Neural crest cell (in vitro differentiated cells): ENCODE measurements at places on chromosomes 7 and 10. TPM values are rescaled to one million over a fixed set of nuclear protein-coding genes. Genes with fewer than 3 reads are reported as not detected.

The THSD7A gene
- total RNA-seq = 4.8 and 5.5 TPM in 2 replicates

GRCh38 chr7:12729112-12729511 lies 41.7 kb downstream of the ARL4A start:
- DNase-seq = no peak

The FFAR4 gene
- 0.09 TPM in 1 of 2 replicates, not detected in the other for total RNA-seq

- no peak for DNase-seq
Measured at GRCh38 chr10:91007655-91008054, 86.8 kb upstream of the ANKRD1 start.

DNA sequence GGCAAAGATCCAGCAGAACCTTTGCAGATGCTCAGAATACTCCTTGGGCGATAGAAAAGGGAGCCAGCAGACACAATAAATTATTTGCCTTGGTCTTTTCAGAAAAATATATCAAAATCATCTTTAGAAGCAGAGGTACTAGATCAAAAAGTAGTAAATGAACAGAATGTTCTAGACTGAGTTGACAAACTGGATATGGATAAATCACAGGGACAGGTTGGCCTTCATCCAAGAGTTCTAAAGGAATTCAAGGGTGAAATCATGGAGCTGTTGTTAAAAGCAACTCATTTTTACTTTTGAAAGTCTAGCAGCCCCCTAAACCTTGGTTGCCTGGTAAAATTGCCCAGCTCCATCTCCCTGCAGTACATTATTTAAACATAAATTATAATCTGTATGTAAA lies 99.1 kb downstream of the PLCE1 start:
- DNase-seq = no peak

- DNase-seq = no peak
Measured at GRCh38 chr7:50768485-50769474, 13.9 kb downstream of the GRB10 start.

GRCh38 chr10:100413173-100413572 lies 49.6 kb upstream of the WNT8B start:
- no peak for DNase-seq

The TAF6 gene
- total RNA-seq = 82.0 and 88.9 TPM in 2 replicates

The ANXA8L1 gene
- total RNA-seq = not detected in 2 replicates

The CDNF gene
- 1.1 and 1.5 TPM in 2 replicates for total RNA-seq

The FKBP6 gene
- total RNA-seq = not detected in 2 replicates

The C10orf62 gene
- total RNA-seq = not detected in 2 replicates

The KLHDC10 gene
- 32.4 and 33.8 TPM in 2 replicates for total RNA-seq

DNA sequence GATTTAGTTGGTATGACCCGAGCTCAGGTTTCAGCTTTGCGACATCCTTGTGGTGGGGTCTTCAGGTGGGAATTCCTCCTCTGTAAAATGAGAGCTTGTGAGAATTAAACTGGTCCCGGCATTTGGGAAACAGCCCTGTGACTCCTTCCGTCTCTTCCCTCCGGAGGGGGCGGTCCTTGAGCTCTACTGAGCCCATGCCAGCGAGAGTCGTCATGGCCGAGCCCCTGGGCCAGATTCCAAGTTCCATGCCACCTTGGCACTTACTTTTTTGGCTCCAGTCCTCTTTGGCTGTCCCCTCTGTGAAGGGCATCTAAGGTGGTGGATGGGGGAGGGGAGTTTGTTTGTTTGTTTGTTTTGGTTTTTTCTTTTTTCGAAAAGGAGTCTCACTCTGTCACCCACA lies 47.6 kb downstream of the GTF2IRD1 start:
- no peak for DNase-seq

- DNase-seq = no peak
Measured at GRCh38 chr10:58546722-58547445, 34.2 kb downstream of the BICC1 start.

DNA sequence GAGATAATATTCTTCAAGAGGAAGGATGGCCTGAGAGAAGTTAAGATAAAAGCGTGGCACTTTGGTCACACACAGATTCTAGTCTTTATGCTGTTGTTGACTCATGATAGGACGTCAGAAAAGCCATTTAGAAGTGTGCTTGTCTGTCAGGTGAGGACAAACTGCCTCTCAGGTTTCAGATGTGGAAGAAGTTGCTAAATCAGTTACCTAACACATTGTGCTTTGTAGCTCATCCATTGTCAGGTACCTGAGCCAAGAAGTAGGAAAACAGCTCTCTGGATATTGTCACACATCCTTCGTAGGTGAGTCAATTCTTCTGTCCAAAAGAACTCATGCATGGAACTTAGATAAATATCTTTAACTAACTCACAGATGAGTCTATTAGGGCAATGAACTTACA lies 49.5 kb upstream of the PHYHIPL start:
- DNase-seq = no peak

The TMEM178B gene
- total RNA-seq = 19.7 and 22.1 TPM in 2 replicates

DNA sequence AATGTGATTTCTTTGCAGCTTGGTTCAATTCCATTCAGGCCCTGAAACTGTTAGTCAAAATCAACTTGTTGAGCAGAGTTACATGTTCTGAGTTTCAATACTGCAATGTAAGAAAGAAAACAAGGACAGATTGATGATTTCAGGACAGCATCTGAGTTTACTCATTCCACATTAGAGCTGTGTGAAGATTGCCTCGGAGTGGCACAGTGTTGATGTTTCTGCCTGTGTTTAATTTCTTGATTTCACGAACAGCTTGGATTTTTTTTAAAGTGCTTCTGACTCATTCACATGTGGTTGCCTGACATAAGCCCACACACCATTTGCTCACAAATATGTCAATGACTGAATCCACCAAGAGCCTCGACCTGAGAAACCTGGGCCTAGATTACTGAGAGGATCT lies 101.2 kb upstream of the PARD3 start:
- DNase-seq = no peak

GRCh38 chr7:81672872-81673271 lies 97.0 kb downstream of the HGF start:
- no peak for DNase-seq

The HOXA4 gene
- 0.68 and 0.96 TPM in 2 replicates for total RNA-seq

The DCLRE1C gene
- total RNA-seq = 10.9 and 12.9 TPM in 2 replicates

The GIMAP6 gene
- not detected in 2 replicates for total RNA-seq

DNA sequence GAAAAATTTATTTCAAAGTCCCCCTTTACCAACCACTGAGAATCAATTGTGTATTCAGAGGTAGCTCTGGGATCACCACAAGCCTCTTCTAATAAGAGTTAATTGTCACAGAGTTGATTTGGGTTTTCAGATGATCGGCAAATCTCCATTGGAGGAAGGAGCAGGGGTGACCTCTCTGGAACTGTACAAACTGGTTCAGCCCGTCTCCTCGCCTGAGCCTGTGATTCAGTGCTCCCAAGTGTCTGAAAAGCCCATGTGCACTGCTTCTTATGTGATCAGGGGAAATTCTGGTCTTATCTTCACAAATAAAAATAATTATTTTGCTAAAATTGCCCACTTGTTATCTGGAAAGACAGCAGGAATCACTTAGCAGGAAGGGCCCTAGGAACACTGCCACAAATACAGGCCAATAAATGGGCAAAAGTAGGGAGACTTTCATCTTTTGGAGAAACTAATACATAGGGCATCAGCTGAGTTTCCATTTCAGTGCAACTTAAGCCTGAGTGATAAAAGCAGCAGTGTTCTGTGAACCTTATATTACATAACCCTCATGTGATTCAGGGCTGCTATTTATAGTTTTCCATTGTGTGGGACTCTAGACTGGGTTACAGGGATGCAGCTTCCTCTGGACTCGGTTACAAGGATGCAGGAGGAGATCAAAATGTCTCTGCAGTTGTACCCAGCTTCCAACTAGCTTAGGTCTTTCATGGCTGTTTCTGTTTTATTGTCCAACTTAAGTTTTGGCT lies 32.3 kb downstream of the CDK1 start:
- DNase-seq = no peak

DNA sequence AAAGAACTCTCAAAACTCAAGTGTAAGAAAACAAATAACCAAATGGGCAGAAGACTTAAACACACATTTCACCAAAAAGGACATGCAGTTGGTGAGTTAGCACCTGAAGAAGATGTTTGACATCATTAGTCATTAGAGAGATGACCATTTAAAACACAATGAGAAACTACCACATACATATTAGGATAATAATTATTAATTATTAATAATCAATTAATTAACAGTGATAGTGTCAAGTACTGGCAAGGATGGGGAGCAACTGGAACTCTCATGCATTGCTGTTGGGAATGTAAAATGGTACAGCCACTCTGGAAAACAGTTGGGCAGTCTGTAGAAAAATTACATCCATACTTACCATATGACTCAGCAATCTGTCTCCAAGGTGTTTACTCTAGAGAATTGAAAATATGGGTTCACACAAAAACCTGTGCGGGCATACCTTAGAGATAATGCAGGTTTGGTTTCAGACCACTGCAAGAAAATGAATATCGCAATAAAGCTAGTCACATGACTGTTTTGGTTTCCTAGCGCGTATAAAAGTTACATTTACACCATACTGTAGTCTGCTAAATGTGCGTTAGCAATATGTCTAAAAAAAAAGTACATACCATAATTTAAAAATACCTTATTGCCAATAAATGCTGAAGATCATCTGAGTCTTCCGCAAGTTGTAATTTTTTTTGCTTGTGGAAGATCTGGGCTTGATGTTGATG lies 30.3 kb downstream of the ARID5B start:
- DNase-seq = no peak

The LEP gene
- not detected in 2 replicates for total RNA-seq

- no peak for DNase-seq
Measured at GRCh38 chr7:40057292-40057691, 77.1 kb downstream of the MPLKIP start.
